ENCODE measurements at places on chromosomes 7 and 10.

GRCh38 chr7:66643395-66643794 lies 14.7 kb downstream of the KCTD7 start:
- no peak for DNase-seq

DNA sequence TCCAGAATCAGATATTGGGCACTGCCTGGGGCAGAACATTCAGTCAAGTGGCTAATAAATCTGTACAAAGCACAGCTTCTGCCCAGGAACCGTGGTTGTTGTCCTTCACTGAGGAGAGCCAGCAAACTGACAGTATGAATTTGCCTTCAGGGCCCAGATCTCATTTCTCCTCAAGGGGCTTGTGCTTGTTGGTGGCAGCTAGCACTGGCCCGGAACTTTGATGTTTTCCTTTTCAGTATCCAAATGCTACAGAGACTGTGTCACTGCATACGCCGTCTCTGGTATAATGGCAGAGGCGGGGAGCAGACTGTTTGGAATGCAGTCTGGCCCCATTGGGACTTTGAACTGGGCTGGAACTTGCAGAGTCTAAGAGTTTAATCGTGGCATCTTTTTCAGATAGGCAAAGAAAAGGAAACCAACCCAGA lies 30.4 kb upstream of the ADD3 start:
- no peak for DNase-seq

DNA sequence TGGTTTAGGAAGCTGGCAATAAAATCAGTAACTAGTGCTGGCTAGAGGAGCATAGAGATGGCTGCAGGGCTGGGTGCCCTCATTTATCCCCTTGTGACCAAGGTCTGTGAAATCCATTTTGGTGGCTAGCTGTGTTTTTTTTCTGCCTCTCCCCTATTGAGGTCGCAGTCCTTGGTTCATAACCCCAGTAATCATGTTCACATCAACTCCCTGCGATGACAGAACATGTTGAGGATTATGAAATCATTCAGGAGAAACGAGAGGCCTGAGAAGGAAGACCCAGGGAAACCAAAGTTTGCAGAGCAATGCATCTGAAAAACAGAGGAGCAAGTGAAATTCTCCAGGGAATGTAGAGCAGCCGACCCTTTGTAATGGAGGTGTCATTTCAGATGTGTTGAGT lies 126.9 kb downstream of the TACC2 start:
- no peak for DNase-seq

- no peak for DNase-seq
Observed at GRCh38 chr10:122390679-122391078, 16.2 kb downstream of the PLEKHA1 start.

- no peak for DNase-seq
Observed at GRCh38 chr10:95275726-95276366, 15.0 kb downstream of the PDLIM1 start.

GRCh38 chr7:154217688-154218340 lies 165.6 kb downstream of the DPP6 start:
- no peak for DNase-seq

- DNase-seq = no peak
Observed at GRCh38 chr7:135917721-135918120, 59.4 kb downstream of the MTPN start.

DNA sequence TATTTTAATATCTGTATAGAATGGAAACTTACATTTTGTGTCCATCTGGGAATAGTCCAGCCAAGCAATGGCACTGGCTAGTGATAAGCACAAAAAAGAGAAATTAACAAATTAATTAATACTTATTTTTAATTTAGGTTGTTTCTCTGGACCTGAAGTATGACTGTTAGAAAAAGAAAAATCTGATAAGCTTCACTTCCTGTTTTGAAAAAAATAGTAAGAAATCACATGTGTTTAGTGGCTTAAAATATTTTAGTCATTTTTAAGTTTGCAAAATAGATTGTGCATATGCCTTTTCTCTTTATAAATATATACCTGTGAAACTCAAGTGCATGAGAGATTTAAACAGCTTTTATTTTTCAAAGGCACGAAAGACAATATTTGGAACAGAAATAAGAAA lies 50.1 kb upstream of the CREB5 start:
- DNase-seq = no peak

DNA sequence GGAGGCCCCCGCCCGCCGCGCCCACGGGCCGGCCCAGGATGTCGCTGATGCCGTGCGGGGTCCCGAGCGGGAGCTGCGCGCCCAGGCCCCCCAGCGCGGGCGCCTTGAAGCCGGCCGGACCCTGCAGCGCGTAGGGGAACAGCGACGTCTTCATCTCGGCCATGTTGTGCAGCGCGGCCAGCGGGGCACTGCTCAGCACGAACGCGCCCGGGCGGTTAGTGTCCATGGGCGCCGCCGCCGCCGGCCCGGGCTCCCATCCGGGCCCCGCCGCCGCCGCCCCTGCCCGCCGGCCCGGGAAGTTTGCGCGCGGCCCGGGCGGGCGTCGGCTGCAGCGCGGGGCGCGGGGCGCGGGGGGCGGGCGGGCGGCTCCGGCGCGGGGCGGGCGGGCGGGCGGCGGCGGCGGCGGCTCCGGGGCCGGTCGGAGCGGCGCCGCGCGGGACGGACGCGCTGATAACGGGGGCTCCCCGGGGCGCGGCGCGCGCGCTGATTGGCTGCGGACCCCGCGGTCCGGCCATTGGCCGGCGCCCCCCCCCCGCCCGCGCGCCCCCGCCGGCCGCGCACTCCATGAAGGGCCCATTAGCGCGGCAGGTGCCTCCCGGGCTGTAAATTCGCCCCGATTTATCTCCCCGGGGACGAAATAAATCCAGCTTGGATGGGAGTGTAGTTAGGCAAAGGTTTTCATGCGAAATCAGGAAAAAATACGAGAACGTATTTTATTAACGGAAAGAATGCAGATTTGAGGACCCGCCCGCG lies at the start of gene NKX6-2:
Gene NKX6-2 (minus strand): TSS at position 425 of the 753 bp plus-strand sequence. CDS start 199 bp downstream, at position 226.
- no peak for DNase-seq

DNA sequence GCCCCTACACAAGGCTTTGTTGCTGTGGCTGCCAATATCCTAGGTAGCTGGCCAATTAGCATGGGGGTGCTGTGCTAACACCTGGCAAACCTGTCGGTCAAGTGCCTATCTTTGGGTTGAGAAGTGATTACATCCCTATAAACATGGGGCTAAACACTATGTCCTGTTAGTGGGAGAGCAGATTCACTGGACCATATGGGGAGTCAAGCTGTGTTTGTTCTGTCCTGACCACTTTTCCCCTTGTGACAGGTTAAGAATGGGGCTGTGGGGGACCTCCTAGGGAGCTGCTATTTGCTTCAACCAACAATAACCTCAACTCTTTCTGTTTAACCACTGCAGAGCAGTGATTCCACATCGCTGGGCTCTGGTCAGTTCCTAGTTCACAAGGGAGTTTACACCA lies 151.5 kb upstream of the AOAH start:
- DNase-seq = no peak

- no peak for DNase-seq
Observed at GRCh38 chr10:30185916-30186315, 126.5 kb upstream of the JCAD start.

DNA sequence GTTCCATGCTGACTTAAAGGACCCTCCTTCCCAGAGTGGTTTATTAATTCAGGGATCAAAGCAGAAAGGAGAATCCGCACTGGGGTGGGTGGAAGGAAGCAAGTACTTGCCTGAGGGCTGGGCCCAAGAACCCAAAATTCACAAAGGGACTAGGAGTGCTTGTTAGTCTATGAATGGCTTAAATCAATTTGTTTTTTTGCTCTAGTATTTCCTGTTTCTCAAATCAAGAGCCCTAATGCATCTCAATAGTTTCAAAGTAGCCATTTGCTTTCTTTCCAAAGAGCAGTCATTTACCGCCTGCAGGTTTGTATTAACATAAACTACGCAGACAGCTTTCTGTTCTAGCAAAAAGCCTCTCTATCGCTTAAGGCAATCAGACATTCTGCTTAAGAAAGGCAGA lies 44.2 kb upstream of the SLC35G1 start:
- DNase-seq = no peak

GRCh38 chr10:21919117-21919516 lies 84.4 kb downstream of the DNAJC1 start:
- no peak for DNase-seq

- no peak for DNase-seq
Observed at GRCh38 chr7:36448781-36449379, 59.2 kb downstream of the ANLN start.

GRCh38 chr10:84599254-84599653 lies 270.9 kb downstream of the CCSER2 start:
- DNase-seq = no peak

DNA sequence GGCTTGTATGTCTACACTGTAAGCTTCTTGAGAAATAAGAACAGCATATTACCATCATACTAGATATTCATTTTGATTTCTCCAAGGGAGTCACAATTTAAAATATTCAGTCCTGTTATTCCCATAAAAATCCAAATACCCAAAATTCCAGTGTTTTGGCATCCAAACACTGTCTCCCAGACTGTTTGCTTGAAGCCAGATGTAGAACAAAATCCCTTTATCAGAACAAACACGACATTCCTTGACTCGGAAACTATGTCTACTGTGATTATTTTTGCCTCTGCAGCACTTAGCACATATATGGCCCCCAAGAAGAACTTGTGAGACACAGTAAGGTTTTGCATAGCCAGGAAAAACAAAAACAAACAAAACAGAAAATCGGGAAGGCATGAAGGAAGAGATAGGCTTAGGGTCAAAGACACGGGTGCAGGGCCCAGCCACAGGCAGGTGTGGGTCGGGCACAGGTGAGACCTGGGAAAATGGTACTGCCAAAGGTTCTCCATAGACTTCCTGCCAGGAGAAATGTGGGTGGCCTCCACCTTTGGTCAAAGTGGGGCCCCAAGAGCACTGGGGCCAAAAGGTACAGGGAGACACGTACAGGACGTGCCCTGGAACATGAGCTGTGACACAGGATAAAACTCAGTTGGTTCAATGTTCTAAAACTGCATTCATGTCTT lies 36.5 kb downstream of the CPXM2 start:
- no peak for DNase-seq

DNA sequence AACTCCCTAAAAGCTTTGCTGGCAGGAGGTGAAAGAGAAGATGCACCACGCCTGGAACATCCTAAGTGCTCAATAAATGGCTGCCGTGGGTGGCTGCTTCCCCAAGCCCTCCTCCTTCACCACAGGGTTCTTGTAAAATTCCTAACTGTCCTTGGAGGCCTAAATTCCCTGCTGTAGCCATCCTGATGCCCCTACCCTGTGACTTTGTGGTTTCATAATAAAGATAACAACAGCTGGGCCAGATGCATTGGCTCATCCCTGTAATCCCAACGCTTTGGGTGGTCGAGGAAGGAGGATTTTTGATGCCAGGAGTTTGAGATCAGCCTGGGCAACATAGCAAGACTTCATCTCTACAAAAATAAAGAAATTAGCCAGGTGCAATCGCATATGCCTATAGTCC lies 341.8 kb downstream of the ANKRD30A start:
- no peak for DNase-seq

DNA sequence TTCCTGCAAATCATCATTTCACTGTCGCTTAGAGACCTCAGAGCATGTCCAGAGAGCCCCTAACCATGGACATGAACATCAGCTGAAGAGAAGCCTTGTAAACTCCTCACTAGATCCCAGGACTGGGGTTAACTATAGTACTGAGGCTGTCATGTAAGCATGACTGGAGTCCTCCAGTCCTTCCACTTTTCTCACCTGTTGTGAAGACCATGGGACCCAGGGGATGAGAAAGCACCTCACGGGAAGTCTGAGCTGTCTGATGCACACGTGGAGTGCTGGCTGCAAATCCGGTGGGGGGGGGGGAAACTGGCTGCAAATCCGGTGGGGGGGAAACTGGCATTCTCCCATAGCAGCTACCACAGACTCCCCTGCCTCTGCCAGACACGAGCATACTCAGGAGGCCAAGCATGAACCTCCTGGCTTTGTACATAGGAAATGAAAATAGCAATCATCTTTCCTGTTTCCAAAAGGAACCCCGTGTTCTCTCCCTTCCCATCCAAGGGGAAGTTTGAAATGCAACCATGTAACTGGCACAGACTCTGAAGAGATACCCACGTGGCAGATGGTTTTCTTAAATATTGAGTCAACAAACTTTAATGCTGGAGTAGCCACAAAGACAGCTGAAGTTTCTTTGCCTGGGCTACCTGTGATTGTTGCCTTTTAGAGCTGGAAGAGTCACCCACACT lies 261.4 kb downstream of the ZMYND11 start:
- DNase-seq = no peak

- no peak for DNase-seq
Observed at GRCh38 chr7:155378959-155379871, 78.7 kb upstream of the EN2 start.

DNA sequence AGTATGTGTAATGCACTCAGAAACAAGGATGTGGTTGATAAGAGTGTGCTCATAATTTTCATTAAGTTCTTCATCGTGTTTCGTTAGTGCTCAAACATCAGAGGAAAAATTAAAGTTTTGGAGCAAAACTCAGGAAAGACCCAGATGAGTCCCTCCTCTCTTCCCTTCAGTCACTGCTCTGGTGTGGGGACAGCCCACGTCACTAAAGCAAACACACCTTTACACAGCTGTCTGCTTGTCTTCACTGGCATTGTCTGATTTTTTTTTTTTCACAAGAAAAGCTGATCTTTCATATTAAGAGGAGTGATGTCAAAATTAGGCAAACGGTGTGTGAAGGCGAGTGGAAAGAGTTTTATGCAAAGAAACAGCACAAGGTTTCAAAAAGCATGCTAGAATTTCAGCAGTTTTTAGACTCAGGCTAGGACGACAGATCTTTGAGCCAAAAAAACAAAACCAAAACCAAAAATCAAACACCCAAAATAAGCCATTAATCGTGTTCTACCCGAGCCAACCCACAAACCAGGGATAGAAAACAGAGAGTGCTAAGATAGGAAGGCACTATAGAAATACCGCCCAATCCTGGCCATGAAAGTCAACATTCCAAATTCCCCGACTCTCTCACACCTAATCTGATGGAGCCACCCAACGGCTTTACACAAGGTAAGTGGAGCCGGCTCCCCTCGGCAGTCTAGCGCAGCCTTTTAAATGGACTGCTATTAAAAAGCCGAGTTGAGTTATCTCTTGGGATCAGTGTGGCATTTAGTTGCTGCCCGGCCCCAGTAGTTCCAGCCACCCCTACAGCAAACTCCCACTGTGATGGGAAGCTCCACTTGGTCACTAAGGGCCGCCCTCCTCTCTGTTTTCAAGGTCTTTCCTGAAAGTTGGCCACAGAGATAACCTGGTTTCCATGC lies 27.9 kb upstream of the GATA3 start:
- no peak for DNase-seq

DNA sequence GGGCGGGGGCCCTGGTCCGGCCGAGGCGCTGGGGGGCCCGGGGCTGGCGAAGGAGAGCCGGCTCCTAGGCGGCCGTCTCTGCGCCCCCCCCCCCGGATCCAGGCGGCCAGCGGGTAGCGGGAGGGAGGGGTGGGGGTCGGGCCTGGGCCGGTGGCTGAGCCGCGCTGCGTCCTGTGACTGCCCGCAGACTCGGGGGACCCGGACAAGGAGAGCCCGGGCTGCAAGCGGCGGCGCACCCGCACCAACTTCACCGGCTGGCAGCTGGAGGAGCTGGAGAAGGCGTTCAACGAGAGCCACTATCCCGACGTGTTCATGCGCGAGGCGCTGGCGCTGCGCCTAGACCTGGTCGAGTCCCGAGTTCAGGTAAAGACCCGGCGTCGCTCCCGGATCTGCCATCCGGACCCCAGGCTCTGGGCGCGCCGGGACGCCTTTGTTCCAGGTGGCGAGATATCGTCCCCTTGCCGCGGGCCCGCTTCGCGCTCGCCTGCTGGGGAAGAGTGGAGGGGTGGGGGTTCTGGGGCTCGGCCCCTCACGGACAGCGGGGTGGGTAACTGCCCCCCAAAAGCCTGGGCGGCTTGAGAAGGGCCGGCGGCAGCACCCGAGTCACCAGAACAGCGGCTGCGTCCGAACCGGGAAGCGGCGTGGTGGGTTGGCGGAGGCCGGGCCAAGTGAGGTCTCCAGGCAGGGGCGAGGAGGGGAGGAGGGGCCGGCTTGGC lies 819 bp downstream of the UNCX start:
- DNase-seq = no peak
